ENCODE measurements at places on chromosomes 5 and 9.
A peak's percentile ranks its signal among the peaks of the same experiment; 100 is the strongest.

GRCh38 chr5:140635291-140636257, 2.6 kb upstream of the CD14 start:
- DNase-seq = no peak

DNA sequence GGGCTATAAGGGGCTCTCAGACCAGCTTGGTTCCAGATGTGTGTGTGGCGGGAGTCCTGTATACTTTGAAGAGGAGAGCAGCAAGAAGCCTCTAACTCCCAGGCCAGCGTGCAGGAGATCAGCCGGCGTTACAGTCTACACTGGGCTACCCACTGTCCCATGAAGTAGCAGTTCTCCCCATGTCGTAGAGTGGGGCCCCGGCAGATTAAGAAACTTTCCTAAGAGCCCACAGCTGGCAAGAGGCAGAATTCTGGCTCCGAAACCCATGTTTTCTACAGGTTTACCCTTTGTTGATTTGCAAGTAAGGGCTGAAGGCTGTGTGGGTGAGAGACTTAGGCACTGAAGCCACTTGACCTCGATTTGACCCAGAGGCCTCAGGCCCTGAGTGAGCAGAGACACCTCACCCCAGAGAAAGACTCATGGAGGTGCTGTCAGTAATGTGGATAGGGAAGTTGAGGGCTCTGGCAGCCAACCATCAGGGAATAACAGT, 881 bp upstream of the B4GALT1 start:
- no peak for DNase-seq

- peak; percentile 53 for DNase-seq
These were observed 48.0 kb downstream of the IPO11 start for GRCh38 chr5:62460578-62460983.

GRCh38 chr9:87497080-87497603, 525 bp upstream of the DAPK1 start:
- no peak for DNase-seq

GRCh38 chr5:111742177-111742994, 14.6 kb downstream of the NREP start:
- DNase-seq = no peak
